ENCODE measurements at places on chromosomes 16 and 17.

- peak; percentile 78 for DNase-seq
Measured at GRCh38 chr17:10729334-10730193, at the start of gene TMEM220. Gene TMEM220, minus strand, starts transcription at chr17:10730023. Its CDS starts 172 bp downstream, at chr17:10729851.

DNA sequence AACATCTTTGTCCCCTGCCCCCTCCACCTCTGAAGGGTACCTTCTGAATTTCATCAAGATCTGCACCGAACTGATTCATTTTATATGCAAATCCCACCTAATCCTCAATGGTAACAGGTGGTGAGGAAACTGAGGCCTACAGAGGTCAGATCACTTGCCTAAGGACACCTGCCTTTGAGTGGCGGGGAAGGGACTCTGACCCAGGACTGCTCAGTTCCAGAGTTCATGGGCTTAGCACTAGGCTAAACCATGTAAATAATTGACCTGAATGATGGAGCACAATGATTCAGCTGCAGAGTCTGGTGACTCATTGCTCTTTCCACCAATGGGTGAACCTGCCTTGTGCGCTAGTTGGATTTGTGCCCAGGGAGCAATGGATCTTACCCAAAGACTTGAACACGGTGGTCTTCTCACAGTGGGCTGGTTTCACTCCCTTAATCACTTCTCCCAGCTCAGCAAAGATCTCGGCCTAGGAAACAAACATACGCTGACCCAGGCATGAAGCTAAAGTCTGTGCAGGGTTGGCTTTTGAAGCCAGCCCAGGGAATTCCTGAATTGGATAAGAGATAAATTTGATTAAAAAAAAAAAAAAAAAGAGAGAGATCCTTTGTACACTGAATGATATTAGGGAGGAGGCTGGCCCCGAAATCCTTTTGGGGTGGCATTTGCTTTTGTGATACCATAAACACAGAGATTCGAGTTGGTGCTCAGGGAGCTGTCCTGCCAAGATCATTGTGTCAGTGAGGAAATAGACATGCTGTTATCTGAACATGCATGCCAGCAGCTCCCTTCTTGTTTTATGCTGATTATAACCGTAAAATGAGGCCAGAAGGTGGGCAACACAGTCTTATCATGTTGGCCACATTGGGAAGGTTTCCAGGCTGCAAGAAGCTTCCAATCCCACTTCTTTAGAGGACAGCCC, 17.0 kb downstream of the CRYM start:
- peak; percentile 71 for DNase-seq

DNA sequence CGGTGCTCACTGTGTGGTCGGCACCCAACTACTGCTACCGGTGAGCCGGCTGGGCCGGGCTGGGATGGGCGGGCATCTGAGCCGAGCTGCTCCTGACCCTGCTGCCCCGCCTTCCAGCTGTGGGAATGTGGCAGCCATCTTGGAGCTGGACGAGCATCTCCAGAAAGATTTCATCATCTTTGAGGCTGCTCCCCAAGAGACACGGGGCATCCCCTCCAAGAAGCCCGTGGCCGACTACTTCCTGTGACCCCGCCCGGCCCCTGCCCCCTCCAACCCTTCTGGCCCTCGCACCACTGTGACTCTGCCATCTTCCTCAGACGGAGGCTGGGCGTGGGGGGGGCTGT, 6.9 kb downstream of the TBX6 start:
- DNase-seq: no peak

- DNase-seq: peak; percentile 98
Measured at GRCh38 chr17:40290629-40291280, 3.1 kb downstream of the CDC6 start.

GRCh38 chr17:78425429-78425828, 47.0 kb downstream of the PGS1 start:
- no peak for DNase-seq

- DNase-seq: peak; percentile 94
Measured at GRCh38 chr17:81512562-81513371, at the start of gene ACTG1. Gene ACTG1, minus strand, starts transcription at chr17:81512799. Its CDS starts 445 bp downstream, at chr17:81512354.

DNA sequence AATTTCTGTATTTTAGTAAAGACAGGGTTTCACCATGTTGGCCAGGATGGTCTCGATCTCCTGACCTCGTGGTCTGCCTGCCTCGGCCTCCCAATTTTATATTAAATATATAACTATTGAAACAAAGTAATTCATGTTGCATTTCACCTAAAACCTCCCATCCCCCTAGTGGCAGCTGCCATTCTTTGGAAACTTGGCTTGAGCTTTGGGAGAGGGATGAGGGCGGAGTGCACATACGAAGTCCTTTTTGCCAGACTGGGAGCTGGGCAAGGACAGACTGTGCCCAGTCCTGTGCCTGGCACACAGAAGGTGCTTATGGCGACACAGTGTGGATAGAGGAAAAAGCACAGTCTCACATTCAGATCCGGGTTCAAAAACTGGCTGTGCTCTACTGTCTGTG, 83.8 kb downstream of the NETO2 start:
- DNase-seq: no peak

DNA sequence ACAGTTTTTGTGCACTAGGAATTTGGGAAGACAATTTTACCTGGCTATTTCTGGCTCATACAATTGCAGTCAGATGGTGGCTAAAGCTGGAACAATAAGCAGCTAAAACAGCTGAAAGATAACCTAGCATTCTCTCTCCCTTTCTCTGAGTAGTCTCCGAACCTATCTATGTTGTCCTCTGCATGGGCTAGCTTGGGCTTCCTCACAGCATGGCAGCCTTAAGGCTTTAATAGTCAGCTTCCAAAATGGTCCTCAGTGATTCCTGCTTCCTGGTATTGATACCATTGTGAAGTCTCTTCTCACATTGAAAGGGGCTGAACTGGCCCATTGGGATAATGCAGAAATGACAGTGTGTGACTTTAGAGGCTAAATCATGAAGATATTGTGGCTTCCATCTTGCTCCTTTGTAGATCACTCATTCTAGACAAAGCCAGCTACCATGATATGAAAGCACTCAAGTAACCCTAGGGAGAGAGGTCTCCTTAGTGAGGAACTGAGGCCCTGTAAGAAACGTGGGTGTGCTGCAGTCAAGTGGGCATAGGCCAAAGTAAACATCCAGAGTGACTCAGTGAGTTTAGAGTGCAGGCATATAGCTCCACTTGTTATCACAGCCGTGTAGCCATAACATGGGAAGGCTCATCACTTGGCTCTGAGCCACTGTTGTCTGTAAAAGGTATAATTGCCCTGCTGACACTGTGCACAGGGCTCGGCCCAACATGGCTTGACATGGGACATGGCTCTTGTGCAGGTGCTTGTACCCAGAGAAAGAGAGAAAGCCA, 5.5 kb upstream of the VKORC1 start:
- peak; percentile 71 for DNase-seq

DNA sequence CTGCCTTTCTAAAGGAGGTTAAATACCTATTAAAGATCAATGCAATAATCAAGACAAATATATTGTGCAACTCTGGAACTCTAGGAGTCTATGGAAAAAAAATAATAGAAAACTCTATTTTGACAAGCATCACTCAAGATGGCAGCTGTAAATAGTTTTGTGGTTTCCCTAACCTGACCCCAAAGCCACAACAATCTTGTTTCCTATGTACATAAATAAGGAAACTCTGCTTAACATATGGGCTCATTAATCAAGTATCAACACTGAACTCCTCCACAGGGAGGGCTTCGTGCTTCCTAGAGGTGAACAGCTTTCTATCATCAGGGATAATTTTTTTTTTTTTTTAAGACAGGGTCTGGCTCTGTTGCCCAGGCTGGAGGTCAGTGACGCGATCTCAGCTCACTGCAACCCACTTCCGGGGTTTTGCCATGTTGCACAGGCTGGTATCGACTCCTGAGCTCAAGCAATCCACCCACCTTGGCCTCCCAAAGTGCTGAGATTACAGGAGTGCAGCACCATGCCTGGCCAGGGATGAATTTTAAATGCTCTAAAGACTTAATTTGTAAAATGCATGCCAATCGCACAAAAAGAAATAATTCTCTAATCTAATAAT, 42.5 kb downstream of the ARHGAP17 start:
- no peak for DNase-seq

GRCh38 chr16:75921281-75921680, 195.0 kb upstream of the CPHXL start:
- no peak for DNase-seq

- peak; percentile 20 for DNase-seq
Measured at GRCh38 chr16:59913666-59914065, 1179.5 kb upstream of the GOT2 start.

- DNase-seq: peak; percentile 25
Measured at GRCh38 chr17:40456396-40456951, 13.2 kb downstream of the IGFBP4 start.

DNA sequence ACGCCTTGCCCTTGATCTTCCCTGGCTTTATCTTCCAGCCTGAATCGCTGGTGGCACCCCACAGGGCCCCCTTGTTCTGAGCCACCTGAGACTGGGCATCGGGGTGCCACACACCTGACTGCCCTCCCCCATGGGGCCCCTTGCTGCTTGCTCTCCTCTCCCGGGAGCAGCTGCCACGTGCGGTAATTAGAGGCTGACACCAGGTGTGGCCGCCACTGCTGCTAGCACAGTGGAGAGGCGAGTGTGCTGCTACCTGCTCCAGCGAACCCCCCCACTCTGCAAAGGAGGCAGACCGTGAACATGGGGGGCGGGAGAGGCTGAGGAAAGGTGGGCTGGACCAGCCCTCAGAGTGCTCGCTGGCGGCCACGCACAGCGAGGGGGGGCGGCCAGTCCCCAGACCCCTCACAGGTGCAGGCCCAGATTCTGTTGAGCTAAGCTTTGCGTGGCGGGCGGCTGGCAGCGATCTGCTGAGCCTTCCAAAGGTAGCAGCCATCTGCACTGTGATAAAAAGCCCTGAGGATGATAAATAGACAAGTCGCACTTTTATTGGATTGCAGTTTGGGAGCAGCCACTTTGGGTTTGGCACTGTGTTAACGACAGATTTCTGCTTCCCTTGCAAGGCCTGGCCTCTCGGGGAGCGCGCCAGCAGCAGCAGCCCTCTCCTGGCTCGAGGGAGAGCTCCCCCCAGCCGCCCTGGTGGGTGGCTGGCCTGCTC, 167.9 kb upstream of the GSE1 start:
- DNase-seq: no peak

DNA sequence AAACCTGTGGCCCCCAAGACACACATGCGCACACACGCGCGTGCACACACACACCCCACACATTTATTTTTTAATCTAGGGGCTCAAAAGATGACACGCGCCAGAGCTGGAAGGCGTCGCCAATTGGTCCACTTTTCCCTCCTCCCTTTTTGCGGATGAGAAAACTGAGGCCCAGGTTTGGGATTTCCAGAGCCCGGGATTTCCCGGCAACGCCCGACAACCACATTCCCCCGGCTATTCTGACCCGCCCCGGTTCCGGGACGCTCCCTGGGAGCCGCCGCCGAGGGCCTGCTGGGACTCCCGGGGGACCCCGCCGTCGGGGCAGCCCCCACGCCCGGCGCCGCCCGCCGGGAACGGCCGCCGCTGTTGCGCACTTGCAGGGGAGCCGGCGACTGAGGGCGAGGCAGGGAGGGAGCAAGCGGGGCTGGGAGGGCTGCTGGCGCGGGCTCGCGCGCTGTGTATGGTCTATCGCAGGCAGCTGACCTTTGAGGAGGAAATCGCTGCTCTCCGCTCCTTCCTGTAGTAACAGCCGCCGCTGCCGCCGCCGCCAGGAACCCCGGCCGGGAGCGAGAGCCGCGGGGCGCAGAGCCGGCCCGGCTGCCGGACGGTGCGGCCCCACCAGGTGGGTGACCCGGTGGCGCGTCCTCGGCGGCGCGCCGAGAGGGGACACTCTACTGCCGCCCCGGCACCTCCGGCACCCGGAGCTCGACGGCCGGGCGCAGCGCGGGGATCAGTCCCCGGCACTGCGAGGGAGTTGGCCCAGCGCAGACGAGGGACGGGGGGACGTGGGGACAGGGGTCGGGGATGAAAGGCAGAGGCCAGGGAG, at the start of gene STAT5A:
Gene STAT5A, plus strand, starts transcription at position 522 of the 826 bp plus-strand sequence. CDS start 914 bp downstream, outside the sequence.
- DNase-seq: peak; percentile 89

GRCh38 chr16:87953308-87954215, 2.3 kb downstream of the BANP start:
- DNase-seq: no peak

DNA sequence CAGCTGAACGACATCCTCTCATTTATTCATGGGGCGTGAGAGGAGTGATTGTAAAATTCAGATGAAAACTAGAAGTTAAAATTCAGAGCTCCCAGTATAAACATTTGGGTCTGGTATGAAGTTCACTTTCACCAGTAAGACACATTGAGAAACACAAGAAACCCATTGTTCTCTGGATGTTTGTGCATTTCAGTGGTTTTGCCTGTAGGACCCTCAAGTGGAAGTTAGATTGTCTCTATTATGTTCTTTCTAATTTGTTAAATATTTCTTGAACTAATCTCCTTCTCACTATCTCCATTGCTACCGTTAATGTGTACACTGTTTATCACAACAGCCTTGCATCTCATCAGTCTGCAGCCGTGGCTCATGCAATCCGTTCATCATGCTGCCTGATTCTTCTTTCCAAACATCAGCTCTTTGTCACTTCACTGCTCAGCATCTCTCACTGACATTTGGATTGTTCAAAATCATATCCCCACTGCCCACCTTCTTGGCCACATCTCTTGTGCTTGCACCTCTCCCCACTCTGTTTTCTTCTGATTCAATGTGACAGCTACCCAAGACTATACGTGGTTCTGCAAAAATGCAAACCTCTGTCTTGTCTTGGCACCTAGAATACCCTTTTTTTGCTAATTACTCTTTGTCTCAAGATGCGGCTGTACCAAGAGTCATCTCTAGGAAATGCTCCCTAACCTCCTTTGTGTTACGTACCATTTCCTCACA, 49.5 kb downstream of the HLF start:
- no peak for DNase-seq

DNA sequence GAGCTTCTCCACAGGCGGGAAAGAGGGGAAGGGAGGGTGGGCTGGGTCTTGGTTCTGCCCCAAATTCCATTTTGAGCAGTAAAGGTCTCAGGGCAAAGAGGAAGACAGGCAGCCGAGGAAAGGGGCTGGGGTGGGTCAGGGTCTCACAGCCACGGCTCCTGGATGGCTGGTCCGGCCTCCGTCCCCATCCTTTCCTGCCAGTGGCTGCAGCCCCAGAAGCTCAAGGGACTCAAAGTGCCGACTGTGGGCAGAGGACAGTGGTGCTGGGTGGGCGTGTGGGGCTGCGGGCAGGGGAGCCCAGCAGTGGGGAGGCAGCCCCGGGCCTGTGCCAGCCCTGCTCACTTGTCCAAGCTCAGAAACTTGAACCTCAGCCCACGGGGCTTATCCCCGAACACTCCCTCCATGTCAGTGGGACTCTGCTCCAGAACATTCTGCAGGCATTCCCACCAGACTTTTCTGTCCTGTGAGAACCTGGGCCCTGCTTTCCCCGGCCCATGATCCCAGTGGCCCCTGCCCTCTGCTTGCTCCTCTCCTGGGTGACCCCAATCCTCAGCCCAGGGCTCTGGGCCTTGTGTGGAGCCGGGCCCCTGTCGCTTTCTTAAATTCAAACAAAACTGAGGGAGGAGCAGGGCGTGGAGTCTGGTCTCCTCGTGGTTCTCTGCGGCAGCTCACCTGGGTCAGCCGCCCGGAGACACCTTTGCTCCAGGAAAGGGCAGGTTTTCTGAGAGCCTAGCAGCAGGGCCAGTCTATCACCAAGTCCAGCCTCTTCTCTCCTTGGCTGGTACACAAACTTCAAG, 117.8 kb upstream of the METRNL start:
- DNase-seq: no peak

- DNase-seq: no peak
Measured at GRCh38 chr16:79358188-79358587, 242.3 kb downstream of the MAF start.
